ENCODE measurements at places on chromosomes 5 and 9.

- DNase-seq, result no peak
Measured at GRCh38 chr9:34037626-34038025, 11.1 kb downstream of the UBAP2 start.

GRCh38 chr5:140574165-140574564 lies 9.5 kb downstream of the SLC35A4 start:
- DNase-seq, result no peak

DNA sequence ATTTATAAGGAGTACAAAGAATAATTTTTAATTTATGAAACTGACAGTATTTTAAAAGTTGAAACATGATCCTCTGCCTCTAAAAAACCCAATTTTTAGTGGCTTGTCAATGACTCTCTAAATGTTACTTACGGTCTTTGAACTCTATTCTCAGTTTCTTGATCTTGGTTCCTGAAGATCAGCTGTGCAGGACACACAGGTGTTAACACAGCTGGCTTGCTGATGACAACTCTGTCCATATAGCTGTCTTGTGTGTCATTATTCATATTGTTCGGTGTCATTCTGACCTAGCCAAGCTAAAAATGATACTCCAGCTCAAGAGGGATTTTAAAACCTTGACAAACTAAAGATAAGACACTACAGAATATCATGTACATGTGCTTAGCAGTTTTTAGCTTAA lies 314.5 kb downstream of the CCDC171 start:
- DNase-seq, result no peak

GRCh38 chr9:17744786-17745185 lies 165.9 kb downstream of the SH3GL2 start:
- DNase-seq, result no peak

DNA sequence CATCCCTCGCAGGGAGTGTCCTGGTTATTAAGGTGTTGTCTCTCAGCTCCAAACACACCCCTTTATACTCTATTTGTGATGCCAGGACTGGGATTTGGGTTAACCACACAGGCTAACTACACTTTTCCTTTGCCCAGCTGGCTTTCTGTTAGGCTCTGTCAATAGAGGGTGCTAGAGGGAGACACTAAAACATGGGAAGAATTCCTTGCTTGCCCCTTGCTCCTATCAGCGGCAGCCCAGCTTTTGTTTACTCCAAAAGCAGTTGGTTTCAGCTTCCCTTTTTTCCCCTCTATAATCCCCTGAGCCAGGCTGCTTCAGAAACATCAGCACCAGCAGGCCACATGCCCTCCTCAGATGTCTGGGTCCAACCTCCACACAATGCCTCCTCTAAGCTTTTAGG lies 297.1 kb downstream of the KCTD16 start:
- DNase-seq, result peak; percentile 66

DNA sequence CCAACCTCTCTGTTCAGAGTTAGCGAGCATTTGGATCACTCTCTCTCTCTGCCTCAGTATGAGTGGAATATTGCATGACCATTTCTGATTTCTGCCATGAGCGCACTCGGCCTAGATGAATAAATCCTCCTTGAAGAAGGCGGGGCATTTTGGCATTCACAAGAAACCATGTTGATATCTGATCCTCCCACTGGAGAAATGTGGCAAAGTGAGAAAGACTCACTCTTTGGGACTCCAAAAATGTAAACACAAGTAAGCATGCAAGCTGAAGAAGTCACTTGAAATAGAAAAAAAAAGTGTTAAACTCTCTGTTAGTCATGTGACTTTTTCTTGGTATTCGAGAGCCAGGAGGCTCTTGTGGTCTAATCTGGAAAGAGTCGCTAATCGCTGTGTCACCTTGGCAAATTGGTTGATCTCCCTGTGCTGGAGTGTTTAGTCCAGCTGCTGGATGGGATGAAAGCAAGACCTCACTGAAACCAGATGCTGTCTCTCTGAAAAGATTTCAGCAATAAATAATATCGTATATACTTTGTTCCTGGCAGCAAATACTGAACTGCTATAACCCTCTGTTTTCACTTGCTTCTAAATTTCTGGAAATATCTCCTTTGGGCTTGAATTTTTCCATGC lies 95.5 kb downstream of the GHR start:
- no peak for DNase-seq

DNA sequence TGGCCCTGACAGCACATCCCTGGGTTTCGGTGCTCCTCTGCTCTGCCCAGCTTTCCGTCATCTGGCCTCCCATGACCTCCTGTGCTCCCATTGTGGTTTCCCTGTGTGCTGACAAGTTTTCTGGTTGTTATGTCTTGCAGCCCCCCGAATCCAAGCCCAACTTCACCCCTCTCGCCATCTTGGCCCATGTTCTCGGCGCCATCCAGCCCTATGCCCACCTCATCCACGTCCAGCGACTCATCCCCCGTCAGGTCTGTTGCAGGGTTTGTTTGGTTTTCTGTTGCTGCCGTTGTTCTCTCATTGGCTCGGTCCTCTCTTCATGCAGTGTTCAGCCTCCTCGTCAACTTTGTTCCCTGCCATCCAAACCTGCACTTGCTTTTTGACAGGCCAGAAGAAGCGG lies 196.4 kb downstream of the NR3C1 start:
- no peak for DNase-seq

GRCh38 chr5:73770172-73771025 lies 144.4 kb downstream of the ARHGEF28 start:
- no peak for DNase-seq

GRCh38 chr5:61840361-61840760 lies 465.6 kb upstream of the KIF2A start:
- no peak for DNase-seq

DNA sequence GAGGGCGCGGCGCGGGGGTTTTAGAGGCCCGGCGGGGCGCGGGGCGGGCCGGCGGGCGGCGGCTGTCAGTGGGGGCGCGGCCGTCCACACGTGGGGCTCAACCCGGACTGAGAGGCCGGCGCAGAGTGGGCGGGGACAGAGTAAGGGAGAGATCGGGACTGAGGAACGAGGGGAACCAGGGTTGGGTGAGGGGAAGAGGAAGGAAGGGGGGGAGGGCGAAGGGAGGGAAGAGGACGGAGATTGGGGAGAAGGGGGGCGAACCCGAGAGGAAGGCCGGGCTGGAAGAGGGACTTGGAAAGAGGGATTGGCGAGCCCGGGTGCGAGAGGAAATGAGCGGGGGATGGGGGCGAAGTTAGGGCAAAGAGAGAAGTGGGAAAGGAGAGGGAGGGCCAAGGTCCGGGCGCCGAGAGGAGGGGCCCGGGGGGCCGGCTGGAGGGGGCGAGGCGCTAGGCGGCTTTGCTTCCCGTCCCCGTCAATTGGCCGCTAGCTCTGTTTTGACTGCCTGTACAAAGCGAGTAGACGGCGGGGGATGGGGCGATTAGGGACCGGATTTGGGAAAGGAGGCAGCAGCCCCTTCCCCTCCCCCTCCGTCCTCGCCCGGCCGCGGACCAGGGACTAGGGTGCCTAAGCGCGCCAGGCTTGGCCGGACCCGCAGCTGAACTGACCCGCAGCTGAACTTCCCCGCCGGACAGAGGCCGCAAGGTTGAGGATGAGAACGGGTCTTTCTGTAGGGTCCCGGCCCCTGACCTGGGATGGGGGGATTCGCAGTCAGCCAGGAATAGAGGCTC lies 399 bp upstream of the FBN2 start:
- DNase-seq, result peak; percentile 11

DNA sequence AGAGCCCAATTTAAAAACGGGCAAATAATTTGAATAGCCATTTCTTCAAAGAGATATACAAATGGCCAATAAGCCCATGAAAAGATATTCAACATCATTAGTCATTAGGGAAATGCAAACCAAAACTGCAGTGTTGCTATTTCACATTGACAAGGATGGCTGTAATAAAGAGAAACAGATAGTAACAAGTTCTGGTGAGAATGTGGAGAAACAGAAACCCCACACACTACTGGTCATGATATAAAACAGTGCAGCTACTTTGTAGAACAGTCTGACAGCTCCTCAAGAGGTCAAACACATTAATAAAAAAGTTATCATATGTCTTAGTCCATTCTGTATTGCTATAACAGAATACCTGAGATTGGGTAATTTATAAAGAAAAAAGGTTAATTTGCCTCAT lies 237.0 kb upstream of the GRAMD2B start:
- DNase-seq, result no peak

DNA sequence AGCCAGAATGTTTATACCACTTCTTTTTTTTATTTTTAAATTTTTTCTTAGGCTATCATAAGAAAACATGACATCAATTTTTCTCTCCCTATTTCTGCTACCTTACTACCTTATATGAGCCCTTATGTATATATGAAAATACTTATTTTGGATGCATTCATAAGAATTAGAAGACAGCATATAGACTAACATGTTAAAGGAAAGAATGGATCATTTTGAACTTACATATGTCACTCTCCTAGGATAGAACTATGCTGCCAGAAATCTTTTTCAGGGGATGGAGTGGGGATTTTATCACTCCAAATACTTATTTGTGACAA lies 51.8 kb downstream of the SNX24 start:
- no peak for DNase-seq

- no peak for DNase-seq
Measured at GRCh38 chr5:168064933-168065622, 226.4 kb upstream of the WWC1 start.

GRCh38 chr5:104965006-104965405 lies 1402.4 kb upstream of the NUDT12 start:
- no peak for DNase-seq

GRCh38 chr9:36548454-36548853 lies 24.2 kb upstream of the MELK start:
- DNase-seq, result no peak

DNA sequence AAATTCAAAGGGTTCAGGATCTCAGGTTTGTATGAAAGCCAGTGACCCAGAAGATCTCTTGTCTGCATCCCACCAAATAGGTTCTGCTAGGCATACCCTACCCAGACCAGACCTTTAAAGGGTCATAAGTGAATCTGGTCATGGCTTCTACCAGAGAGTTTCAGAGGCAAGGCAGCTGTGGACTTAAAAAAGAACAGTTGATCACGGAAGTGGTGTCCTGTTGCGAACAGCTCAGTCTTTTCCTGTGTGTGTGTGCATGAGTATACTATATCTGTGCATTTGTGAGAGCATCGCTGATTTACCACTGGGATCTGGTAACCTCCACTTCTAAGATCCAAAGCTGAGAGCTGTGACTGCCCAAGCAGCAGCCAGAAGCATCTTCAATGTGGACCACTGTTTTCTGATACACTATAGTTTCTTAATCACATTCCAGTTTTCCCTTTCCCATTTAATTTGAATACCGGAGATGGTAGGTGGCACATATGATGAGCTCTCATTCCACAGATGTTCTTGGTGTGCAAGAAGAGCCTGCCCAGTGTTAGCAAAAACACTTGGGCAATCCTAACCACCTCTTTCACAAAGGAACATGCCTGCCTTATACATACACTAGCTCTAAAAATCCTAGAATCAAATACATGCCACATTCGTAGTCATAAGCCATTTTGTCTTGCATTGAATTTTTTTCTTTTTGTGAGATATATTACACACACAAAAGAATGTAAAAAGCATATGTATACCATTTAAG lies 36.2 kb upstream of the OR2S2 start:
- no peak for DNase-seq

GRCh38 chr5:5625491-5625890 lies 203.0 kb downstream of the ICE1 start:
- no peak for DNase-seq

DNA sequence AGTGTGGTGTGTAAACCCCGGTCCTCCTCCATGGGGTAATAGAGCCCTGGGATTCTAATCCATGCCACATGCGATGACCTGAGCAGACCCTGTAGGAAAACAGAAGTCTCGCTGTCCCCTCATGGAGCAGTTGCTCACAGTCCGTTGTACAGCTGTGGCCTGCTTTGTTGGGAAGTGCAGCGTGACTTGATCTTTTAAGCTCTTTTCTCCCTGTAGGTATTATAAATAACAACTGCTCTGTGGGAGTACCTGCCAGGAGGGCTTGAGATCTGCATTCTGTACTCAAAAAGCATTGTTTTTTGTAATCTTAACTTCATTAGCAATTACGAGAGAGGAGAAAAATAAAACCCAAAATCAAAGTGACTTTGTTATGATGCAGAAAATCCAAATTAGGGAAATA lies 17.3 kb downstream of the MEGF10 start:
- DNase-seq, result no peak

- no peak for DNase-seq
Measured at GRCh38 chr5:50768634-50769033, 102.2 kb downstream of the PARP8 start.

- DNase-seq, result no peak
Measured at GRCh38 chr5:6550628-6551027, 82.2 kb downstream of the NSUN2 start.

GRCh38 chr5:161547738-161548486 lies 1.4 kb upstream of the GABRB2 start:
- peak; percentile 19 for DNase-seq

GRCh38 chr5:1638658-1639400 lies 115.1 kb upstream of the LPCAT1 start:
- DNase-seq, result no peak

- no peak for DNase-seq
Measured at GRCh38 chr9:81268048-81268447, 421.3 kb downstream of the TLE1 start.

DNA sequence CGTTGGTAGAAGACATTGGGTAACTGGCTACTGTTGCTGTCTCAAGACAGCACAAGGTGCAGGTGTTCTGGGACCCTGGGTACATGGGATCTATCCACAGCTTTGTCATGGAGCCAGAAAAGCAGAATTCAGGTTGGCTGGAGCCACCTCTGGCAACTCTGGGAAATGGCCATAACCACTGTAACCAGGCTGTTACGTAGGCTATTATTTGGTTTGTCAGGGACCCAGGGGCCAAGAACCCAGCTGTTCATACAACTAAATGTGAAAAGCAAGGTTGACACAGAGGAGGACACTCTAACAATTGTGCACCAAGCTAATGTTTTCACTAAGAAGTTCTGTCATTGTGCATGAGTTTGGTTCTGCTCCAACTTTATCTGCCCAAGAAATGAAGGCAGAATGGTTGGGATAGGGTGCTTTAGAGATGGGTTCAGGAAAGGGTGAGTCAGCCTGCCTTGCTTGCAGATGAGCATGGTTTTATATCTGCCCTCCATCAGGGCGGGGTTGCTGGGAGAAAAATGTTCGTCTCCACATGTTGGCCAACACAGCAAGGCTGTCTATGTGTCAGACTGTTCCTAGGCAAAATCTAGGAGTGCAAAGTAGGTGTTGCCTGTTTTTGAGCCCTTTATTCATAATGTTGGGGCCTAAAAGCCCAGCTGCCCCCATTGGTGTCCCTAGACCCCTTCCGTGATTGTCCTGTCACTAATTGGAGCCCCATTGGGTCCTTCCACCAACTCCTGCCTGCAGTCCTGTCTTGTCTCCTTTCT lies 131.3 kb upstream of the DAP start:
- DNase-seq, result no peak

Measured in NCI-H2081 (cell line).